Omental fat pad (tissue), 4 donors: ENCODE measurements at places on chromosomes 5 and 9.

DNA sequence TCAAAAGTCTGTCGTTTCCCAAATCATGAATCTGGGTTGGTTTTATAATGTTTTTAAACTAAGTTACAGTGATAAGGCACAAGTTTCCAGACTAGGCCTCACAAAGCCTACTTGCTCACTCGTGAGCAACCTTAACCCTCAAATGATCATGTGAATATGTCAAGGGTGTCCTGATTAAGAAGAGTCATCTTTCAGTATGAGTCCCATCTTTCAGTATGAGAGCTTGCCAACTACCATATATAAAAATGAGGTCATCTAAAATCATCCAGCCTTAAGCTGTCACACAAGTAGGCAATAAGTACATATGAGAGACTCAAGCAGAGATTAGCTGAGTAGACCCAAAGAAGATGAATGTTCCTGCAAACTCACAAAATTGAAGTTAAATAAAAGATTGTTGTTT, 668.4 kb upstream of the FAM174A start:
- DNase-seq = no peak

DNA sequence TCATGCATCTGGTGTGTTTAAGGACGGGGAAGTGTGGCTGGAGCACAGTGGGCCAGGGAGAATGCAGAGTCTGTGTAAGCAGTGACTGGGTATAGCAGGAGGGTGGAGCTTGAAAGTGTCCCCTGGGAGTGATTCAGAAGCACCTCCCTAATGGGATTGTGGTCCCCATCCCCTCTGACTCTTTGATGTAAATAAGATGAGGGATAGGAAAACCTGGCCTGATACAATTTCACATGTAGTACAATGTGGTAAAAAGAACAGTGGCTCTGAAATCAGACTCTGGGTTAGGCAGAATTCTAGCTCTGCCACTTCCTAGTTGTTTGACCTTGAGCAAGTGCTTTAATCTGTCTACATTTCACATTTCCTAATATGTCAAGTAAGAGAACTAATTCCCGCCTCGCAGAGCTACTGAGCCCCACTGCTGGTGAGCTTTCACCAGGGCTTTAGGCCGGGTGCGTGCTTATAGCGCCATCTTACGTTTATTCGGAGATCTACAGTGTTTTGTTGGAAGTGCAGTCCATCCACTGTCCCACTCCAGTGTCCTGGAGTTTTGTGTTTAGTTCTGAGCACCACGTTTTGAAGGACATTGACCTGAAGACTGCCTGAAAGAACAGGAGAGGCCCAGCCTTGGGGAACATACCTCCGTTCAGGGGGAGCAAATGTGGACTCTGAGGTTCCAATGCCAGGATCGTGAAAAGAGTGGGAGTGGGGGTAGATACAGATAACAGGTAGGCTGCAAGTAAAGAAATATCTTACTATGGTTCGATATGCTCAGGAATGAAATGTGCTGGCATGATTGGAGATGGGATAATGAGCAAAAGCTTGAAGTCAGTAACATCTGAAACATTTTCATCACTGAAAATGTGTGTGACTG, 51.2 kb upstream of the TESK1 start:
- no peak for DNase-seq

- no peak for DNase-seq
Measured at GRCh38 chr9:34253460-34253837, 74.6 kb downstream of the UBAP1 start.

- DNase-seq = no peak
Measured at GRCh38 chr5:961711-962240, 46.8 kb upstream of the NKD2 start.

GRCh38 chr9:74942801-74943200, 9.9 kb downstream of the C9orf40 start:
- no peak for DNase-seq

DNA sequence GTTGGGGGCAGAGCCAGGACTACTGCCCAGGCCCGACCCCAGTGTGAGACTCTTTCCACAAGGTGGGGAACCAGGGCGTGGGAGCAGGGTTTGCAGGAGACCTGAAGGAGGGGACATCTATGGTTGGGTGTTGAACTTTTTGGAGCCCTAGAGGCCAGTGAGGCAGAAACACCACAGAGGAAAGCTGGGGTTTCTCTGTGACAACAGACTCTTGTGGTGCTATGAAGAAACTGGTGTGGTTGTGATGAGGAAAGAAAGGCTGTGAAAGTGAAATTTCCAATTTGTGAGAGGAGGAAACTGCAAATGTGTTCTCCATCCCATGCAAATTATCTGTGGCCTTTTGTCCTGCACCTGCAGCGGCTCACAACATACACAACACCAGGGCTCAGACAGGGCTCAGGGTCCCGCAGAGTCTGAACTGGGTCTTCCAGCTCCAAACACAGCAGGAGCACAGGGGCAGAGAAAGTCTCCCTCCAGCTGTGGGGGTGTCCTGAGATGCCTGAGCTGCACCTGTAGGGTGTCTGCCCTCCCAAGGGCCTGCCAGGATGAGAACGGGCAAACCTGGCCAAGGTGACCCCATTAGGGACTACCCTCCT, 51.4 kb upstream of the GRHPR start:
- no peak for DNase-seq

- DNase-seq = no peak
Measured at GRCh38 chr5:168106008-168106761, 185.3 kb upstream of the WWC1 start.

- DNase-seq = no peak
Measured at GRCh38 chr5:84343171-84343570, 41.5 kb downstream of the EDIL3 start.

- DNase-seq = no peak
Measured at GRCh38 chr5:9479361-9479760, 66.5 kb downstream of the SEMA5A start.

DNA sequence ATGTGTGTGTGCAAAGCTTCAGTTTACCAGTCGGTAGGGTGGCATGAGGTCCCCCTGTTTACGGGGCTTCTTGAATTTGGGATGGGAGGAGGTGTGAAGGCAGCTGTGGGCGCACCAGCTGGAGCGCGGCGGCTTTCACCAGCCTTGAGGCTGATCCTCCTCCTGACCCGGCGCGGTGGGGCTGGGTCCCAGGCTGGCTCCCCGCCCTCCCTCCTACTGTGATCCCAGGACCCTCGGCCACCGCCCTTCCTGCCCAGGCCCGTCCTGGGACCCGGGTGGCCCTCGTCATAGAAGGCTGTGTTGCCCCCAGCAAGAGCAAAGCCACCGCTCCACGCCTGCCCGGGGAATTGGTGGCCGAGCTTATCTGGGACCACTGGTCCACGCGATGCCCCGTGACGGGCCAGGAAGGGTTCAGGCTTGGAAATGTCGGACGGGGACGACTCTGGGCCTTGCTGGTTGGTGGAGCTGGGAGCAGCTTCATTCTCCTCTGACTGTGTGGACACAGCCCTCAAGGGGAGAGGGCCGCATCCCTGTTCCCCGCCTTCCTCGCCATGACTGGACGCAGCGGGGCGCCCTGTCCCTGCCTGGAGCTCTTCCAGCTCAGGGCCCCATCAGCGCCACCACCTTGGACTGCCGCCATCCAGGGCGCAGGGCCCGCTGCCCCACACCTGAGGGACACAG, 271.1 kb upstream of the IRX1 start:
- DNase-seq = no peak

- DNase-seq = no peak
Measured at GRCh38 chr9:130839132-130840111, 4.4 kb downstream of the ABL1 start.

DNA sequence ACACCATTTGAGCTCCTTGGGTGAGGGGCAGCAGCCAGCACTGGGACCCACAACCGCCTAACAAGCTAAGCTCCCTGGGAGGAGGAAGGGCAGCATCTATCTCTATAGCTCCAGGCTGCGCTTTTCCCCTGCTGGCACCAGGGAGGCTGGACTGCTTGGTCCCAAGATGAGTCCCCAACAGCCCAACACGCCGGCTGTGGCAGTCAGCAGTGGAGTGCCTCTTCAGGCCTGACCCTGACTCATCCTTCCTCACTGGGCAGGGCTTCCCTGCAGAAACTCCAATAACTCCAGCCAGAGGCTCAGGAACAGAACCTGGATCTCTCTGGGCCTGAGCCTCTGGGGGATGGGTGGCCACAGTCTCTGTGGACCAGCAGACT, 113.7 kb upstream of the ADAMTS16 start:
- no peak for DNase-seq

DNA sequence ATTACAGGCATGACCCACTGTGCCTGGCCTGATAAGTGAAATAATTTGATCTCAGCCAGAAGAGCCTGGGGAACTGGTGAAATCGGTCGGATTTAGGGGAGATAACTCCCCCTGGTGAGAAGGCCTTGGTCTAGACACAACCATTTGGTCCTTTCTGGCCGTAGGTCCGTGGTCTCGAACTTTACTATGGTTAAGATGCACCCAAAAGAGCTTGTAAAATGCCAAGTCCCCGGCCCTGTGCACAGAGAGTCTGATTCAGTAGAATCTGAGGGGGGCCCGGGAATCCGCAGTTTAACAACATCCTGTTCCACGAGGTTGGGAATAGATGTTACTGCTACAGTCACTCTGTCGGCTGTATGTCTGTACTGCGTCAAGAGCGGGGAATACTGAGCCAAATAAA, 140.7 kb downstream of the C9orf50 start:
- no peak for DNase-seq

GRCh38 chr9:37464426-37465248, 613 bp downstream of the ZBTB5 start:
- peak; percentile 51 for DNase-seq

DNA sequence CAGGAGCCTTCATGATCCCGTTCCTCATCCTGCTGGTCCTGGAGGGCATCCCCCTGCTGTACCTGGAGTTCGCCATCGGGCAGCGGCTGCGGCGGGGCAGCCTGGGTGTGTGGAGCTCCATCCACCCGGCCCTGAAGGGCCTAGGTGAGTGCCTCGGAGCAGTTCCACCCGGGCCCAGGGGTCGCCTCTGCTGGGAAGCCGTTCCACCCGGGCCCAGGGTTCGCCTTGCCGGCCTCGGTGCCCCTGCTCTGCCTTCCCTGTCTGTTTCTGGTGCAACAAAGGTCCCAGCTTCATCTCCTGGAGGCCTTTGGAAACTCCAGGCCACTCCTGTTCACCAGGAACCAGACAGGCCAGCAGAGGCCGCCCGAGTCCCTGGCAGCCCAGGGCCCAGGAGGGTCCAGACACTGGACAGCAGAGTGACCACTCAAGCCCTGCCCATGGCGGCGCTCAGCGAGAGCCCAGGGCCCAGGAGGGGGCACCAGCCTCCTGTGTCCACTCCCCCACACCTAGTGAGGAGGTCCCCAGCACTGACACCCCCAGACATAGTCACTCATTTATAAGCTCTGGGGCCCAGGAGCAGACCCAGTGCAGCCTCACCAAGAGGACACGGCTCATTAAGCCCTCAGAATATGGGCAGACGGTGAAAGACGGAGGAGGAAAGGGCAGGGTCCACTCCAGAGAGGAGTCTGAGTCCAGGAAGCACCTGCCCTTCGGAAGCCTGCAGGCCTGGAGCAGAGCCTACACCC, 7.5 kb downstream of the SLC6A19 start:
- no peak for DNase-seq

DNA sequence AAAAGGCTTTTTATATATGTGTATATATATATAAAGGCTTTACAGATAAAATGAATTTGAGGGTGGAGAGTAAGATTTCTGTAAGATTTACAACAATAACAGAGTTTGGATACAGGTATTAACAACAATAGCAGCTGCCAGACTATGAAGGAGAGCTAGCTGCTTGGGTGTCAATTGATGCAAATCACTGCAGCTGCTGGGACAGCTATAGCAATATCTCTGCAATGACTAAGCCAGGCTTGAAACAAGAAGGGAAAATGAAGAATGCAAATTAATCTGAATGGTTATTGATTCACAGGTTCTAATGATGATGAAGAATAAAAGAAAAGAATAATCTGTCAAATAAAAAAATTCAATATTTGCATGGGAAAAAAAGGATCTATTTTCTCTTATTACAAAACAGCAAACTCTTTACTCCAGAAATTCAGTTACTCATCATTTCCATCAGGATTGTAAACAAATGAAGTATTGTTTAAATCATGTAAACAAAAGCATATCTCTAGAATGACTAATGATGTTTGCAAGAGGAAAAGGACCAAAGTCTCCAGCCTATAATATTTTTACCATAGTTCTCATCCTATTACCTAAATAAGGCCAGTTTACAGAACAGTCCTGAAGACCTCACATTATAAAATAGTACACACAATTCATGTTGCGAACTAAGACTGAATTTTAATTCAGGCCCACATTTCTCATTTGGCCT, 219.0 kb downstream of the HTR1A start:
- no peak for DNase-seq

- no peak for DNase-seq
Measured at GRCh38 chr5:40258222-40258621, 421.5 kb upstream of the PTGER4 start.

GRCh38 chr5:179874536-179875292, 16.1 kb upstream of the MRNIP start:
- DNase-seq = no peak

- DNase-seq = no peak
Measured at GRCh38 chr5:44387921-44388320, 1.3 kb downstream of the FGF10 start.

DNA sequence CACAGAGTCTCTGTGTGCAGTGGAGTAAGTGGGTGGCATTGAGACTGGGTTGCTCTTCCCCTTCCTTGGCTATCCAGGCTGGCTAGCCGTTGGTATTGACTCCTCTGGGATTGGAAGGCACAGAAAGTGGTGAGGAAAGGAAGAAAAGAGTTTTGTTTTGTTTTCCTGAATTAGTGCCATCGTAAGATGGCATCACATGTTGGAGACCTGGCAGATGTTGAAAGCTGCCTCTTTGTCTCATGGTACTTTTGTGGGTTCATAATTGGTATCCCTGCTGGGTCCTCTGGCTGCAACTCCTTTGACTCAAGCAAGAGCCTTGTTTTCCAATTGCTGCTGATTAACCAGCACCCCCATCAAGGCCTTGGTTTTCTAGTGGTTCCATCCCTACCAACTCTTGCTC, 293.8 kb downstream of the PDE4D start:
- no peak for DNase-seq

- no peak for DNase-seq
Measured at GRCh38 chr9:80561526-80561925, 989.8 kb downstream of the TLE4 start.

GRCh38 chr5:168434001-168434400, 52.3 kb upstream of the RARS1 start:
- DNase-seq = no peak

- no peak for DNase-seq
Measured at GRCh38 chr5:29229461-29229860, 1964.0 kb upstream of the CDH6 start.

DNA sequence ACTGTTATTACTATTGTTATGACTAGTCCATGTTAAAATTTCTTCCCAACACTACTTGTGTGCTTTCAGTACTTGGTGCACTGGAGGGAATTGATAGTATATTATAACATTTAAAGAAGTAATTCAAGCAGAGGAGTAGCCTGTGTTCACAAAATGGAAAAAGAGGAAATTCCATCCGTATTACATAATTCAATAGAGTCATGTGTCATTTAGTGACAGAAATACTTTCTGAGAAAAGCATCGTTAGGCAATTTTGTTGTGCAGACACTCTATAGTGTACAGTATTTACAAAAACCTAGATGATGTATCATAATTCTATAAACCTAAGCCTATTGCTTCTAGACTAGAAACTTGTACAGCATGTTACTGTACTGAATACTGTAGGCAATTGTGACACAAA, 78.3 kb upstream of the PCSK5 start:
- DNase-seq = no peak
